ENCODE measurements at places on chromosomes 6 and 20. TPM values are rescaled to one million over a fixed set of nuclear protein-coding genes. Genes with fewer than 3 reads are reported as not detected.

- DNase-seq, result no peak
Measured at GRCh38 chr20:45427236-45428149, 11.6 kb downstream of the PIGT start.

DNA sequence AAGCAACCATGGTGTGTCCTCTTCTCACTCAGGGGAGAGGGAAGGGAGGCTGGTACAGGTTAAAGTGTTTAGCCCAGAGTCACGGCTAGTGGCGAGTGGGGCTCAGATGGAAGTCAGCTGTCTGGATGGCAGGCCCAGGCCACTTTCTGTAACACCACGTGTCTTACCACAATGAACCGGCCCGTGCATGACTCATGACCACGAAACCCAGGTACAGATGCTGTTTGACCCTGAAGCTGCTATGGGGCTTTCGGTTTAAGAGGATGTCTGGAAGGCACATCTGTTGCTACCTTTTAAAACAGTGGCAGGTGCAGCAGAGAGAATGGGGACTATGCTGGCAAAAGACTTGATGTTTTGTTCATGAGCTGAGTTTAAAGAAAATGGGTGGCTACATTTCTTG, 36.5 kb upstream of the MPC1 start:
- no peak for DNase-seq

DNA sequence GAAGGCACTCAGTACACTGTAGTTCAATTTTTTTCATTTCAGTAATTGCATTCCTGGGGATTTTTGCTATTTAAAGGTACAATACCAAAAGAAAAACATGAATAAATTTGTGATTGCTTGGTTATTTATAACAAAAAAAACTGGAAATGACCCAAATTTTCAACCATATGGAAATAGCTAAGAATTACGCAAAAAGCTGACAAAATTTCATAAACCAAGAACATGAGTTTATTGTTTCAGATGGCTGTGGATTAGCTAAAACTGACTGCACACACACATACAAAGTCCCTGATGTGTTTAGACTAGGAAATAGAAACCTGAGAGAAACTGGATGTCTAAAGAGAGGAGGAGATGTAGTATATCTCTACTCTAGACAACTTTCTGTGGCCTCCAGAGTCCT, 718.4 kb upstream of the CHD6 start:
- no peak for DNase-seq

- no peak for DNase-seq
Measured at GRCh38 chr6:142088858-142089216, 43.9 kb upstream of the GJE1 start.

DNA sequence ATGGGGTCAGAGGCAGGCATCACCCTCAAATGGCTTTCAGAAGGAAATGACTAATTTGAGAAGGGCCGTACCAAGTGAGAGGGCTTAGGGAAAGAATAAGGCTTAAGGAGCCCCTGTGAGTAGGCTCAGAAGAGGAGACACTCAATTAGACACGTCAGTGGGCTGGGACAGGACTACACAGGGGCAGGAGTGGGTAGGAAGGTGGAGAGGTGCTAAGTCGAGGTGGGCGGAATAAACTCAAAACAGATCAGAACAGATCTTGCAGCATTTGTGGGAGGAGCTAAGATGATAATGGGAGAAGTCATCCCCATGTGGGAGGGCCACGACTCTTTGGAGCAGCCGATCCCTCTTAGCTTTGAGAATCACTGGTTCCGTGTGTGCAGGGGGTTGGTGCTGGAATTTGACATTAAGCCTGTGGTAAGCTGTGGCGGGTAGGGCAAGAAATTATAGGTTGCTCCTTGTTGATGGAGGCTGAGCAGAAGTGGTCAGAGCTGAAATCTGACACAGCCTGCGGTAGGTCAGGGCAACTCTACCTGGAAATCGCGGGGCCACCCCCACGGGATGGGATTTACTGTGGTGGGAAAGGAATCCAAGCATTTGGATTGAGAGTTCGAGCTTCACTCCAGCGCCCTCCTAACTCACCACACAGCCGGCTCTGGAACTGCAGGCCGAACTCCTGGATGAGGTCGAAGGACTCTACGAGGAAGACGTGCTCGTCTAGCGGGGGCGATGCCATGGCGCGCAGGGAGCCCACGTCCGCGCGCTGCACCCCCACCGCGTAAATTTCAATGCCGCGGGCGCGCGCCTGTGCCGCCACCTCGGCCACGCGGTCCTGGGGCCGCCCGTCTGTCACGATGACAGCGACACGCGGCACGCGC, 2.8 kb upstream of the RBPJL start:
- DNase-seq, result no peak

DNA sequence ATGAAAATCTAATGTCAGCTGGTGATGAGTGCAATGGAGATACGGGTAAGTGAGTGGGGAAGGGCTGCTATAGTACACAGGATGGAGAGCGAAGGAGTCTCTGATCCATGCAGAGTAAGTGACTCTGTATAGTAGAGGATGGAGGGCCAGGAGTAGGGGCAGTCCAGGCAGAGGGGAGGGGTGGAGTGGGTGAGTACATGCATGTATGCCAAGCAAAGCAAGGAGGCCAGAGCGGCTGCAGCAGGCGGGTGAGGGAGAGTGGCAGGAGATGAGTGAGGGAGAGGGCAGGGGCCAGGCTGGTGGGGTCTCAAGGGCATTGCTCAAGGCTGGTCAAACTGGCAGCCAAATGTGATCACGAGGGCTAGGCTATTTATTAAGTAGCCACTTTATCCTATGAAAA, 94.0 kb downstream of the PREP start:
- DNase-seq, result no peak

DNA sequence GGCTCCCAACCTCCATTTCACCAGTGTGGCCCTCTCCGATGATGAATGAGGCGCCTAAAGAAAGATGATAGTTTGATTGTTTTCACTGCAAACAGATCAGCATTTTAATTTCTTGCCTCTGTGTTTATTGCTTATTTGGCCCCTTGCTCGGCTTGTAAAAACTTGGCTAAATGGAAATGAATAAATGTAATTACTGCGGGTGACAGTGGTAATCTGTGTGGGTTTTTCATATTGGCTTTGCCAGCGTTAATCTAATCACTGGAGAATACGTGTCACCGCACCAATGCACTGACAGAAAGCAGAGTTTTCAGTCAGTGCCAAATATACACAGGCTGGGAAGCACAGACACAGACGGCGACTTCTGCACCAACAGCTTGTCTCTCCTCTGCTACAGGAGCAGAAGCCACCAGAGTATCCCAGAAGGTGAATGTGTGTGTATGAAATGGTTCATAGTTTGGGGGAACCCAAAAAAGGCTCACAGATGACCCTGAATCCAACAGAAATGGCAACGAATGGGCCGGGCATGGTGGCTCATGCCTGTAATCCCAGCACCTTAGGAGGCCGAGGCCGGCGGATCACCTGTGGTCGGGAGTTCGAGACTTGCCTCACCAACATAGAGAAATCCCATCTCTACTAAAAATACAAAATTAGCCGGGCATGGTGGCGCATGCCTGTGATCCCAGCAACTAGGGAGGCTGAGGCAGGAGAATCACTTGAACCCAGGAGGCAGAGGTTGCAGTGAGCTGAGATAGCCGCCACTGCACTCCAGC, 534.0 kb downstream of the PKHD1 start:
- DNase-seq, result no peak

- no peak for DNase-seq
Measured at GRCh38 chr6:146787876-146788508, 189.2 kb downstream of the ADGB start.

- no peak for DNase-seq
Measured at GRCh38 chr6:156647991-156648390, 129.2 kb upstream of the ARID1B start.

DNA sequence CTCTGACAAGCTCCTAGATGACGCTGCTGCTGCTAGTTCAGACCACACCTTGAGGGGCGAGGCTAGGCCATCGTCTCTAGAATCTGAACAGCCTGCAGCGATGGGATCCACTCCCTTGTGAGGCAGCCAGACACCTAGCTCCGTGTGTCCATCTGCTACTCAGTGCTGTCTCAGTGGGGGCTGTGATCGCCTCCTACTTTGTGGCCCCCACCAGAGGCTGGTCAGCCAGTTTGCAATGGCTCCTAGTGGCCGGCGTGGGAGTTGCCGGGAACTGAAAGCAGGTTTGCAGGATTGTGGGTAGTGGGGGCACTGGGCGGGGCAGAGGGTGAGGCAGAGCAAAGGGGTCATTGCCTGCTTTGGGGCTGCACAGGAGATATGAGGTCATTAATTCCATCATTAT, 2.8 kb downstream of the CCN5 start:
- DNase-seq, result no peak

DNA sequence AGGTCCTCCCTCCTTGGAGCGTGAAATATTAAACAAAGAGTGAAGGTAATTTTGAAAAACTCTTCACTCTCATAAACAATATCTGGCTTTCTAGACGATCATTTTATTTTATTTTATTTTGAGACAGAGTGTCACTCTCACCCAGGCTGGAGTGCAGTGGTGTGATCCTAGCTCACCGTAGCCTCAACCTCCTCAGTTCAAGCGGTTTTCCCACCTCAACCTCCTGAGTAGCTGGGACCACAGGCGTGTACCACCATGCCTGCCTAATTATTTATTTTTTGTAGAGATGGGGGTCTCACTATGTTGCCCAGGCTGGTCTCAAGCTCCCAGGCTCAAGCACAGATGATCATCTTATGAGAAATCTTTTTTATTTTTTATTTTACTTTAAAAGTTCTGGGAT, 16.4 kb downstream of the ZNF831 start:
- DNase-seq, result no peak

- no peak for DNase-seq
Measured at GRCh38 chr6:75156186-75156878, 49.5 kb downstream of the COL12A1 start.

GRCh38 chr20:61786230-61786629, 279.5 kb downstream of the TAF4 start:
- no peak for DNase-seq

DNA sequence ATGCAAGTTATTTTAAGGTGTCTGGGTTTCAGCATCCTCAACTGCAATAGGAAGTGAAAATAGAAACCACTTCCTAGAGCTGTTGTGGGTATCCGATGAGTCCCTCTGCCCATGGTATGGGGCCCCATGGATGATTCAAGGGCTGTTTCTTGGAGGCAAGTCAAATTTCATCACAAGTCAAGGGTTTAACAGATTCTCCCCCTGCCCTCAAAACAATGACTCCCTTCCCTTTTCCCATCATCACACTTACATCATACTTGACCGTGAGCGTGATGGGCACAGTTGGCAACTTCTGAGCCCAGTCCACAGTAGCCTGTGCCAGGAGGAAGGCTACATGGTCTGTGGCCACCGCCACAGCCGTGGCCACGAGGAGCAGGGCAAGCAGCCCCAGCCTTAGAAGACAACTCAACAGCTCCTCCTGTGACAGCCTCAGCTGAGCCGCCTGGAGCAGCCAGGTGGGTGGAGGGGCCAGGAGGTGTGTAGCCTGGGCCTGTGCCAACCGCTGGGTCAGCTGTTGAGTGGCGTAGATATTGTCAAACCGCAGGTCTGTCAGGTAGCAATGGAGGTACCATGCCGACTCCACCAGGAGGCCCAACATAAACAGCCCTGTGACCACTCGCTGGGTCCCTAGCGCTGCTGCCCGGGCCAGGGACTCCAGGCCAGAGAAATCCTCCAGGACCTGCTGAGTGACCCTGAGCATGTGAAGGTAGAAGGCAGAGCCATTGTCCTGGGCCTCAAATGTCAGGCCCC, 5.2 kb downstream of the OCSTAMP start:
- peak; percentile 35 for DNase-seq

DNA sequence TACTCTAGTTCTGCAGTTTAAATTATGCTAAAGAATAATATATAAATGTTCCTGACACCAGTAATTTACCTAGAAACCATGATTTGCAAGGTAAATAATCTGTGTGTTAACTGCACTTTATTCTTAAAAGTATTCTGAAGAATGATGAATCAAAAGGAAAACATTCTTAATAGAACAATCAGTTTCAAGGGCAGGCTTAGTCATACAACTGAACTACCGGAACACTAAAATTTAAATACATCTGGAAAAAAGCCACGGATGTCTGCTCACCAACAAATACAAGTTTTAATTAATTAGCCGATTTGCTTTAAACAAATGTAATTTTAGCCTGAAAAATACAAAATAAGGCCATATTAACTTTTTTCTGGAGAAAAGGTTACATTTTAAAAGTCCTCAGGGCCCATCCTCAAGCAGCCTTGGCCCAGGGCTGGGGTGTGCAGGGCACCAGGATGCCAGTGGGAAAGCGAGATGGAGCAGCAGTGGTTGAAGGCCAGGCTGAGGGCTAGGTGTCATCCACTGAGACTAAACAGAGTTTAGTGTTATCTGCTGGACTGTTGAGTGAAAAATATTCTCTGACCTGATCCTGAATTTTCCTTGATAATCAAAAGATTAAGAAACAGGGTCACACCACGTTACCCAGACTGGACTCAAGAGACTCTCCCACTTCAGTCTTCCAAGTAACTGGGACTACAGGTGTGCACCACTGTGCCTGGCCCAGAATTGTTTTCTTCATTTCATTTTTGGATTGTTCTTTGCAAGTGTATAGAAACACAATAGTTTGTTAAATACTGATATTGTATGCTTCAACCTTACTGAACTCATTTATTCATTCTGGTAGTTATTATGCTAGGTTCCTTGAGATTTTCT, 88.2 kb upstream of the DST start:
- no peak for DNase-seq

DNA sequence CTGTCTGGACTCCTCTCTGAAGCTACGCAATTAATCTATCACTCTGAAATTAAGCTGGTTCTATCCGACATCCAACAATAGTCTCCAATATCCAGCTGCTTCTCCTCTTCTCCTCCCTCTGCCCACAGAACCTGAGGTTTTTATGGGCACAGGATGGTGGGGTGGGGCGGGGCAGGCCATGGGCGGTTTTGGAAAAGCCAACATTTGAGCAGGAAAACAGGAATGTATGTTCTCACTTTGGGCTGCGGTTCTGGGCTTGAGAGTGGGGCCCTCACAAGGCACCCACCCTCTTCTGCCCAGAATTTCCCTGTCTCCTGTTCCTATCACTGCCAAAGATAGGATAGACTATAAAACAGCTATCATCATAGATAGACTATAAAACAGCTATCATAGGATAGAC, 1144.2 kb downstream of the EPHA7 start:
- DNase-seq, result no peak

- no peak for DNase-seq
Measured at GRCh38 chr20:43538878-43539700, 19.7 kb upstream of the SGK2 start.

- DNase-seq, result no peak
Measured at GRCh38 chr20:49887251-49888211, 27.8 kb downstream of the SPATA2 start.

GRCh38 chr6:45640081-45640491, 262.4 kb upstream of the SUPT3H start:
- no peak for DNase-seq

- DNase-seq, result no peak
Measured at GRCh38 chr6:113732384-113732966, 124.7 kb upstream of the MARCKS start.

- no peak for DNase-seq
Measured at GRCh38 chr20:34179637-34180360, 61.4 kb upstream of the ASIP start.

GRCh38 chr6:107991772-107992550, 34.0 kb upstream of the SEC63 start:
- DNase-seq, result no peak

GRCh38 chr6:15504040-15504495, 158.8 kb downstream of the DTNBP1 start:
- no peak for DNase-seq

Gene RIPPLY2
- total RNA-seq, result not detected

Gene MUCL3
- total RNA-seq, result not detected

Gene SLC16A10
- total RNA-seq, result 0.70 TPM

Gene PACRG
- total RNA-seq, result not detected

Gene DAAM2
- total RNA-seq, result not detected

Gene ERVFRD-1
- not detected for total RNA-seq

Gene SASH1
- total RNA-seq, result 0.51 TPM

Gene PKIB
- not detected for total RNA-seq

Gene ADNP
- total RNA-seq, result 94.8 TPM

Gene MRPS10
- total RNA-seq, result 28.6 TPM

Gene SOBP
- total RNA-seq, result 1.3 TPM

Gene MROH8
- total RNA-seq, result 4.6 TPM
